HT1080 (cell line): ENCODE measurements at places on chromosomes 3 and 15. TPM values are rescaled to one million over a fixed set of nuclear protein-coding genes. Genes with fewer than 3 reads are reported as not detected.

DNA sequence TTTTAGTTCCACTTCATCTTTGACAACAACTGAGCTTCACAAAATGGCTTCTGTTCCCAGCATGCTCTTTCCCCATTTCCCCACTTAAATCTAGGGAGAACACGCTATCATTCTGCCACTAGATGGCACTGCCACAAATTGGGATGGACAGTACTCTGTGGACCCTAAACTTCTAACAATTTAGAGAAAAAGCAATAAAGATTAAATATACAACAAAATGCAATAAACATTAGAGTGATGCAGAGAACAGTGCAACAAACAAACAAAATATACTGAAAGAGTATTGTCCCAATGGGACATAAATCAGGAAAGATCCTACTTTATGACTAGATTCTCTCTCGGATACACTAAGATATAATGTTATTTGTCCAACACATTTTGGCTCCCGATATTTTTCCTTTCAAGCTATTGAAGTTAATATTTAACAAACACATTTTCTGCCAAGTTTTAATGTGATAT lies 169.7 kb upstream of the TMCO5A start:
- DNase-seq: peak; percentile 55

GRCh38 chr15:68078365-68078764 lies 24.2 kb downstream of the PIAS1 start:
- no peak for DNase-seq

DNA sequence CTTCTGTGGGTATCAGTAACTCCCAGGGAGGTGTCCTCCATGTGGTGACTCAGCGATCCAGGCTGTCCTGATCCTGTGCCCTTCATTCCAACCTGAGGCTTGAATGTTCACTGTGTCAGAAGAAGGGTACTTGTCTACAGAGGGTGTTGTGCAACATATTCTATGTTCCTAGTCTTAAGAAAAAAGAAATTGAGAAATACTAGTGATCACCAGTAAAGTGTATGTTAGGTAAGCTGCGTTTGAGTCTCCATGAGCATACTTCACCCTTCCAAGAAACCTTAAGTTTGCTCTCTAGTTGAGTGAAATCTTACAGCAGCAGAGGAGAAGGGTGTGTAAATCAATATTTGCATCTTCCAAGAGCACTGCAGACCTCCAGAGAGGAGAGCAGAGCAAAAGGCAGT lies 122.2 kb upstream of the SLC24A5 start:
- DNase-seq: no peak

Gene IL17RE
- total RNA-seq: 0.66 TPM in 1 of 2 replicates, not detected in the other
